ENCODE measurements at places on chromosomes 2 and 18.

DNA sequence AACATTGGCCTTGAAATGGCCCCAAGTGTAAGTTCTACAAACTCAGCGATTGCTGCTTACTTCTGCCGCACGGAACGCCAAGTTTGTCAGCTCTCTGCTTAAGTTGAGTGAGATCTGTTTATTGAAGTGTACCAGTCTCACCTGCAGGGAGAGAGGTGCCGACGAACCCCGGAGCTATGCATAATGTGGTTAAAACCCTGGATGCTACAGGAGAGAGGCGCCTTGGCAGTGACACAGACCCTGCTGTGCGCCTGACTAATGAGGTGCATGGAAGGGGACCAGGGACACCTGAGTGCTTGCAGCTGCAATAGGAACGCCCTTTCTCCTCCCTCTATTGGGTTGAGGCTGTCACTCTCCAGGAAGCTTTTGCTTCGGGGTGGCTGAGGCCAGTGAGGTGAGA, 979 bp downstream of the SLC9A2 start:
- no peak for DNase-seq

DNA sequence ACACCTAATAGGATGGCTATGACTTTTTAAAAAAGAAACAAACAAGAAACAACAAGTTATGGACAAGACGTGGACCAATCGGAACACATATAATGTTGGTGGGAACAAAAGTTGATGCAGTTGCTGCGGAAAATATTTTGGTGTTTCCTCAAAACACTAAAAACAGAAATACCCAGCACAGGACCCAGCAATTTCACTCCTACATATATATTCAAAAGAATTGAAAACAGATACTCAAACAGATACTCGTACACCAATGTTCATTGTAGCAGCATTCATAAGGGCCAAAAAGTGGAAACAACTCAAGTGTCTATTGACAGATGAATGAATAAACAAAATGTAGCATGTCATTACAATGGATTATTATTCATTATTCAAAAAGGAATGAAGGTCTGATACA, 12.1 kb downstream of the CCDC141 start:
- no peak for DNase-seq

DNA sequence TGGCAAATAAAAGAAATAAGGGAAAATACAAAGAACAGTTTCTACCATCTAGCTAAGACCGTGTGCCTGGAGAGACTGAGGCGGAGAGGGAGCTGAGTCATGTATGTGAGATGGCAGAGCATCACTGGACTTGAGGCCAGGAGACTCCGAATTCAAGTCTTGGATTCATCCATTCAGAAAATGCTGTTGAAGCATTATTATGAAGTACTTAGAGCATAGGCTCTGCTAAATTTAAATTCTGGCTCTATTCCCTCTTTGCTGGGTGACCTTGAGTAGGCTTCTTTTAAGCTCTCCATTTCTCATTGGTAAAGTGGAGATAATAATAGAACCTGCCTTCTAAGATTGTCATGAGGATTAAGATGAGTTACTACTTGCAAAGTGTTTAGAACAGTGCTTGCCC, 34.7 kb downstream of the NPHP1 start:
- no peak for DNase-seq

DNA sequence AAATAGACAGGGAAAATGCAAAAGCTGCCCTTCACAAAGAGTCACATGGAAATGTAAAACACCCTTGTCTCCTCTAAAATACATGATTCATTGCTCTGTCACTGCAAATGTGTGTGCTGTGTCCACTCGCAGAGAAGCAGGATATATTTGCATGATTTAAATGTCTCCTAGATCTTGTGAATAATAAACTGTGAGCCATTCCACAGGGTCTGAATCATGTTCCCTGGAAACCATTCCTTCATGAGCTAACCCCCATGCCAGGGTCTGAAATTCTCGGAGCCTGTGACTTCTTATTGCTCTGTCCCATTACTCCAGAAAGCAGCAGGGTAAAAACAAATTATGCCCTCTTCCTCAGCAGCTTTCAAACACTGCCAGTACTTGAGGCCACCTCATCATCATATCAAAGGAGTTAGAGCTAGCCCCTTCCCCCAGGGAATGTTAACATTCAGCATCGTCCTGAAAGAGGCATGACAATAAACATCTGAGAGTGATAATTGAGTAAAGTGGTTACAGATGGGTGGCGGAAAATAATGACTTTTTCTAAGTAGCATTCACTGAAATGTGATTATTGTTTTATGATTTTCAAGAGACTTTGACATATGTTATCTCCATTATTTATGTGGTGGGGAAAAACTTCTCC, 11.7 kb upstream of the CNGA3 start:
- no peak for DNase-seq

GRCh38 chr2:180507028-180507427, 473.4 kb upstream of the UBE2E3 start:
- DNase-seq, result no peak

GRCh38 chr2:10239561-10239967, 63.1 kb upstream of the HPCAL1 start:
- DNase-seq, result no peak

GRCh38 chr2:38371235-38371634, 5.8 kb downstream of the ATL2 start:
- no peak for DNase-seq

DNA sequence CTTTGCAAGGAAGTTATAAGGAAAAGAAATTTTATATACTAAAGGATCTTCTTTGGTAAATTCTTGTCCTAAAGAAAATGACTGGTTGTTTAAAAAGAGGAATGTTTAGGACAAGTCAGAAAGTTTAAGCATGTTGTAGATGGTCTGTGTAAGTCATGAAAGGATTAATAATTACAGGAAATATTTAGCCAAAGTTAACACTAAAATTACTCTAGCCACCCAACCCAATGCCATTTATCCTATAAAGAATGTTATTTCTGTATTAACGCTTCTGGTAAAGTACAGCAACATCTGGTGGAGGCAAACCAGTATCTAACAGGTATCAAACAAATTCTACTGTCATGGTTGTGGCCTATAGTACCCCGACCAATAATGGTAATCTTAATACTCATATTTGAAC, 546.9 kb upstream of the PKDCC start:
- DNase-seq, result no peak

- no peak for DNase-seq
Measured at GRCh38 chr2:176146645-176147044, 4.7 kb upstream of the HOXD4 start.

DNA sequence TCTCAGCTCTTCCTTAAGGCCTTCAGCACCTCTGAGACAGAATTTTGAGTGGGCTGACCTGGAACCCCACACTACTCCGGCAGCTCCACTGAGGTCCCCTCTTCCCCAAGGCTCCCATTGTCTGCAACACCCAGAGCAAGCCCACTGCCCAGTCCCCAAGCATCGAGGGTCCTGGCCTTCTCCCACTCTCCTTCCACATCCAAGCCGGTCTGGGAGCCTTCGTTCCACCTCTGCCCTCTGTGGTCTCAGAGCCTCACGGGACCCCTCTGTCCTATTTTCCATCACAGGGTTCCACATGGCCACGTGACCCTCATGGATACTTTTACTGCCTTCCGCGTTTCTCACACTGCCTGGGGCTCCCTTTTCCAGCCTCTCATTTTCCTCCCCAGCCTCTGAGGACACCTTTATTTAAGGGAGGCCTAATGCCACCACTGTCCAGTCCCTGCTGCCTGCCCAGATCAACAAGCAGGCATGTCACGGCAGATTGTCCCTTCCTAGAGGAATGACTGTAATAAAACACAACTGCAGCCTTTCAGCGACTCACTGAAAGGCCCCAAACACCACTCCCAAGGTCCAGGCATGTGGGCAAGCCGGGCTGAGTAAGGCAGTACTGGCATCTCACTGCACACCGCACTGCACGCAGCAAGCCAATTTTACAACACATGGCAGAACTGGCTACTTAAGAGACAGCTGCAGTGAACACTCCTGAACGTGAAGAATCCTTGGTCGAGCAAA, 7.9 kb upstream of the SALL3 start:
- DNase-seq, result no peak

- DNase-seq, result no peak
Measured at GRCh38 chr18:39574897-39575296, 2009.3 kb upstream of the CELF4 start.

DNA sequence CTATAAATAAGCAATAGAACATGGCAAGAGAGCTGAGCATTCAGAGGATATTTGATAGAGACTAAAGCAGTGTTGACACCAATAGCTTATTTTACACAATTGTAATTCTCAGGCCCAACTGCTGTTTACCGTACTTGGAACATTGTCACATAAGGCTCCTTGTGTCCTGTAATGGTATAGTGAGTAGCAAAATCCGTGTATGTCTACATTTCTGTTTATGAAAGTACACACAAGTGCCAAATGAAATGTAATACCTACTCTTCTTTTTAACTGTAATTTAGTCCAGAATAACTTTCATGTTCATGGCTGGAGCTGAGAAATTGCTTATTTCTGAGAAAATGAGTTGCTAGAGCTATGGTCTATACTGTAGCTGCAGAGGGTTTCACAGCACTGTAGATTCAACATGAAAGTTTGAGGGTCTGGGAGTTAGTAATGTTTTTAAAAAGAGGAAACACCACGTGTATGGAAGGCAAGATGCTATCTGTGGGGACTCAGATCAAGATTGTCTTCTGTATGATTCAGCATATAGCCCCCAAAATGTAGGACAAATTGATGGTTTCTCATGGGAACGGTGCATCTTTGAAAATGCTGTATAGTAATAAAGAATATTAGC, 110.2 kb upstream of the NOSTRIN start:
- no peak for DNase-seq

- DNase-seq, result no peak
Measured at GRCh38 chr2:203857656-203858055, 9.9 kb upstream of the CTLA4 start.

GRCh38 chr2:69914950-69915945, at the start of gene MXD1:
Gene MXD1 (plus strand): TSS chr2:69915109. CDS start chr2:69915331, 222 bp downstream.
- DNase-seq, result peak; percentile 97

GRCh38 chr2:238203094-238203972, at the start of gene ILKAP:
Gene ILKAP (minus strand): TSS chr2:238203695. CDS start chr2:238203553, 142 bp downstream.
- peak; percentile 85 for DNase-seq

- DNase-seq, result no peak
Measured at GRCh38 chr18:75211953-75212750, 1.6 kb downstream of the TSHZ1 start.

DNA sequence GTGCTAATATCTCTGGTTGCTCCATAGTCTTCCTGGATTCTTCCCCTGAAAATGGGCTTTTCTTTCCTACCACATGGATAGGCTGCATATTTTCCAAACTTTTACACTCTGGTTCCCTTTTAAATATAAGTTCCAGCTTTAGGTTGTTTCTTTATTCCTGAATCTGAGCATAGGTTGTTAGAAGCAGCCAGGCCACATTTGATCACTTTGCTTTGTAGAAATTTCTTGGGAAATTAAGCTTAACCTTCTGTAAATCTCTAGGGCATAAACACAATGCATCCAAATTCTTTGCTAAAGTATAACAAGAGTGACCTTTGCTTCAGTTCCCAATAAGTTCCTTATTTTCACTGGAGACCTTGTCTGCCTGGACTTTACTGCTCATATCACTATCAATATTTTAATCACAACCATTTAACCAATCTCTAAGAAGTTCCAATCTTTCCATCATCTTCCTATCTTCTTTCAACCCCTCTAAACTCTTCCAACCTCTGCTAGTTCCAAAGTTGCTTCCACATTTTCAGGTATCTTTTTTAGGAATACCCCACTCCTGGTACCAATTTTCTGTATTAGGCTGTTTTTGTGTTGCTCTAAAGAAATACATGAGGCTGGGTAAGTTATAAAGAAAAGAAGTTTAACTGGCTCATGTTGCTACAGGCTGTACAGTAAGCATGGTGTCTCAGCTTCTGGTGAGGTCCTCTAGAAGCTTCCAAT, 389.6 kb upstream of the HS6ST1 start:
- no peak for DNase-seq

DNA sequence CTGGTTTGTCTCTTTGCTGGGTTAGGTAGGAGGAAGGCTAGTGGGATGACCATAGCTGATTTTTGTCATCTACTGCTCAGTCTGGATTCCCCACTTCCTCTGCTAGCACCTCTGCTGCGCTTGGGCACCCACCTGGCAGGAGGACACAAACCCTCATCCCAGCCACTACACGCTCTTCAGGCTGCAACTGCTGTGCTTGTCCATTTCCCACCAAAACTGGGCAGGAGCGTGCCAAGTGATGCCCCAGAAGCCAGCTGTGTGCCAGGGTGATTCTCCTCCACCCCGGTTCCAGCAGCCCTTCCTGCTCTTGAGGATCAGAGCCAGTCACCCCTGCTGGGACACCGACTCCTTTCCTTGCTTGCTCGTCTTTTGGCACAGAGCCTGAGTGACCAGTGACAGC, 15.7 kb upstream of the PER2 start:
- no peak for DNase-seq

DNA sequence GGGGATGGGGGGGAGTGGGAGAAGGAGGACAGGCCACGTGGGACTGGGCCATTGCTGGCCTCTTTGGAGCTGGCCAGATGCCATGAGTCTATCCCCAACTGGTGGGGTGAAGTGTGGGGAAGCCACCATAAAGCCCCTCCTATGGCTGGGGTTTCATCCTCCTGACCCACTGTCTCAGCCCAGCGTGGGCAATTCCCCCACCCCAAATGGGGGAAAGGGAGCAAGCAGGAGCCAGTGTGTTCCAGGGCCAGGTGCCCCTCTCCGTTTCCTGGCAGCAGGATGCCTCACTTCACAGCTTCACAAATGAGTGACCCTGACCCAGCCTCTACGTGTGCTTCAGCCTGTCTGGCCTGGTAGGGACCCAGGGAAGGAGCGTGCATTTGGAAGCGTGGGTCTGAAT, 474.7 kb upstream of the HS6ST1 start:
- DNase-seq, result no peak

DNA sequence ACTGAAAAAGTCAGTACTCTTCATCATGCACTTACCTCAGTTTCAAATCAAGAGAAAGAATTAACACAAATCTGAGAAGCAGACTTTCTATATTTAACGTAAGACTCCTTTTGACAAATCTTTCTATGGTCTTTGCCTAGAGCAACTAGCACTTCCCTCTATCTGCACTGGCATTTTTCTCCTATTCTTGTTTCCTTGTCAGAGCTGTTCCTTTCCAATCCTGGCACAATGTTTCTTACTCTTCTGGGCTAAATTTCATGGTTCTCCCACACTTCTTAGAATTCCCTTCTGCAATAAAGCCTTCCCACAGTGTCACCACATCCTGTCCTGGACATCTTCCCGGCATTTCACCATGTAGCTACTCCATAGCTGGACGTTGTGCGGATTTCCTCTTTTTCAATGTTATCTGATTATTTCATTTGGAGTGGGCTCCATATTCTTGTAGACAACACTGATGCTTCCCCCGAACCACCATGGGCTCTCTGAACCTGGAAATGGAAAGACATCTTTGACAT, 144.7 kb upstream of the CTNNA2 start:
- DNase-seq, result no peak

- DNase-seq, result no peak
Measured at GRCh38 chr2:88930659-88931058, 239.2 kb downstream of the RPIA start.

DNA sequence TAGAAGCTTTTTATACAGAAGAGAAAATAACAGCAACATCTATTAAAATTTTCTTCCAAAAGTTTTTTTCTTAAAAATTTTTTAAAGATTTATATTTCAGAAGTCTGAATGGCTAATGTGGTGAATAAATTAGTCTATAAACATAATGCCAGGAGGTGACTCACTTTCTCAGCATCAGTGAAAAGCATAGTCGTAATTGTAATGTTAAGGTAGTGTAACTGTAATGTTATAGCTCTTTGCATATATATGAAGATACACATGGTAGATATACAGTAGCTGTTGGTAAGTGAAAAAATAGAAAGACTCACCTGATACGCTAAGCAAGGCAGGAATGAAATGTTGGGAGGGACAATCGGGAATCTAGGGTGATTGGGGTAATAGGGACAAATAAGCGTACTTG, 5.5 kb downstream of the TIMM21 start:
- no peak for DNase-seq

- DNase-seq, result no peak
Measured at GRCh38 chr2:190571686-190572085, 37.2 kb upstream of the NEMP2 start.

Measured in stimulated activated CD4-positive, alpha-beta T cell treated with anti-CD3 and anti-CD28 coated beads, Interleukin-1b, Interleukin-23, amount 100 ng/mL, for 4 hours (primary cell).